ENCODE measurements at places on chromosomes 4 and X.

GRCh38 chr4:107071108-107071507, 35.0 kb upstream of the DKK2 start:
- no peak for DNase-seq

DNA sequence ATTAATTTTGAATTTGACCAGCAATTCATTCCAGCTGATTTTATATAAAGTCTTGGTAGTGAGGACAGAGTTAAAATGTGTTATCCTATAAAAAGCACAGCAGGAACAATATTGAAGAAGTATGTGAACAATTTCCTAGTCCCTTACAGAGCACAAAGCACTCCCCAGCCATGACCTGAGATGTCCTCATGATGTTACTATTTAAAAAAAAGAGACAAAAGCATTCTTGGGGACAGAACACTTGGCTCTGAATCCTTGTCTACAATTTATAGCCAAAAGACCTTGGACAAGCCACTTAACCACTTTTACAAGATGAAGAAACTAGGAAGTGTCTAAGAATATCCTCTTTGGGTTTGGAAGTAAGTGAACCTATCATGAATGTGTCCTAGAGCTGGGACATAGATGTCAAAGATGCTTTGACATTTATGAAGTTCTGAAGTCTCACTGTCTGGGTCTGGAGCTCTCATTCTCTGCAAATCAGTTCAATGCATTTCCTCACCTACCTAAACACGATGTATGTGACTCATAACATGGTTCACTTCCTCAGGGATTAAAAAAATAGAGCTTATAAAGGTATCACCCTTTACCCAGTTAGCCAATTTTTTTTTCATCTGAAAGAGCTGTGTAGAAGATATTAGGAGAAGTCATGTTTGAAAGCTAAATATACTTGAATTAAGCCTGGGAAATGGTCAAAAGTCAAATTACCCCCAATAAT, 61.4 kb downstream of the IGFBP7 start:
- DNase-seq: no peak

DNA sequence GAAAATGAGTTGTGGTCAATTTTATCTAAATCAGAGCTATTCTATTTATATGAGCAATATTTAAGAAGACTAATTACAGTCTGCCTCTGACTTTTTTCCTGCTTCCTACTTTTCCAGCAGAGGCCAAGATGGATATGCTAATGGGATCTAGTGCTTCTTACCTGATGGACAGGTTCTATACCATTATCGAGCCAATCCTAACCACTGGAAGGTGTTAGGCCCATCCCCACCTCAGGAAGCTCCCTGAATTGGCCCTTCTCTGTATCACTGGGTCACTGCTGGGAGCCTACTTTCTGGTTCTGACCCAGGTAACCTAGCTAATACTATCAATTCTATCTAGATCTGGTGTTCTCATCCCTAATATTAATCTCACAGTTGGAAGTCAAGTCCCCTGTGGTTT, 577 bp upstream of the YIPF7 start:
- no peak for DNase-seq

DNA sequence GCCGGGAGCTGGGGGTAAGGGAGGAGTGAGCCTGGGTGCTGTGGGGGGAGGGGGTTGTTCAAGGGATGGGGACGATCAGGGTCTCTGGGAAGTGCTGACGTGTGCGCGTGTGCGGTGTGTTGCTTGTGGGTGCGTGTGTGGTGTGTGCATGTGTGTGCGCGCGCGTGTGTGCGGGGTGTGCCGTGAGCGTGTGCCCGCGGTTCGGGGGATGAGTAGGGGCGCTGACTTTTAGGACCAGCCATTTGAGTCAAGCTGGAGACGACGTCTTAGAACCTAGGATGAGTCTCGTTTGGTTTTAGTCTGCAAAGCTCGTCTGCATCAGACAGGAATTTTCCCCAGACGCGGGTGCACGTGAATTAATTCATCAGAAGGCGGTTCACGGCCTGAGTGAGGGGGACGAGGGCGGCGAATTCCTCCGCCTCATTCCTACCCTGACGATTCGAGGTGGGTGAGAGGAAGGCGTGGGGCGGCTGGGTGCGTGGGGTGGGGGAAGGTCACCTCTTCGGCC, 950 bp upstream of the TMEM271 start:
- DNase-seq: no peak

GRCh38 chr4:82630079-82630478, 68.3 kb upstream of the TMEM150C start:
- no peak for DNase-seq

DNA sequence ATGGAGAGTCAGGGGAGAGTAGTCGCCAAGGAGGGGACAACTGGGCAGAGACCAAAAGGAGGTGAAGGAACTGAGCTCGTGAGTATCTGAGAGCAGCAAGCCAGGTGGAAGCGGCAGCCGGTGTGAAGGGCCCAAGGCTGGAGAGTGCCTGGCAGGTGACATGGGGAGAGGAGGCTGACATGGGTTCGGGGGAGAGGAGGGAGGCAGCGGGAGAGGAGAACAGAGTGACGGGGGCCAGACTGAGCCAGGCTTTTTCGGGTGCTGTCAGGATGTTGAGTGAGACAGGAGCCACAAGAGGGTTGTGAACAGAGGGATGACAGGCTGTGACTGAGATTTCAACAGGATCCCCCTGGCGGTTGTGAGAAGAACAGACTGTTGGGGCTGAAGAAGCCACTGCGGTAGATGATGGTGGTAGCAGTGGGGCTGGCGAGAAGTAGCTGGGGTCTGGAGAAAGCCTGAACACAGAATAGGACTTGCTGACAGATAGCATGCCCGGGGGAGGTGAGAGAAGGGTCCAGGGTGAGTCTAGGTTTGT, 5.7 kb downstream of the ELK1 start:
- no peak for DNase-seq

GRCh38 chr4:144787365-144788258, 141.7 kb downstream of the HHIP start:
- DNase-seq: no peak

DNA sequence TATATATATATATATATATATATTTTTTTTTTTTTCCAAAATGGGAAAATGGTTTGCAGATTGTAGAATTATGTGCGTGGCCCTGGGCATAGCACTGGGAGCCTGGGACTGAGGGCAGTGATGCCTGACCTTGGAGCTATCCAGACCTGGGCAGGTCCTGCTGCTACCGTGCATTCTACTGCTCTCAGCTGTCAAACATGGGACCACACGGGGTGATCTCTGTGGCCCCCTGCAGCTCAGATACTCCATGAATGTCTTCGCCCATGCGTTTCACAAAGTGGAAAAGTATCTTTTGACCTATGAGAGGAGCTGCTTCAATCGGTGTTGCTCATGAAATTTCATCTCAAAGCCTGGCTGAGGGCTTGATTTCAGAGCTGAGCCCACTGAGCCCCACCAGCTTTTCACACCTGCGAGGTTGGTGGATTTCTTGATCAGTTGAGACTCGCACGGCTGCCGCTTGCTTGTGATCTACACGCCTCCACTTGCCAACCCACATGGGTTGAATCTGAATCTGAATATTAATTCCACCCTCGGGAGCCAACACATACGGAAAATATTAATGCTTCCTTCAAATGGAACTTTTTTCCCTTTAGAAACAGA, 35.7 kb downstream of the ING2 start:
- DNase-seq: no peak

GRCh38 chrX:19698122-19698521, 182.8 kb upstream of the MAP3K15 start:
- no peak for DNase-seq

GRCh38 chr4:15961781-15962510, 1.0 kb downstream of the FGFBP2 start:
- no peak for DNase-seq

DNA sequence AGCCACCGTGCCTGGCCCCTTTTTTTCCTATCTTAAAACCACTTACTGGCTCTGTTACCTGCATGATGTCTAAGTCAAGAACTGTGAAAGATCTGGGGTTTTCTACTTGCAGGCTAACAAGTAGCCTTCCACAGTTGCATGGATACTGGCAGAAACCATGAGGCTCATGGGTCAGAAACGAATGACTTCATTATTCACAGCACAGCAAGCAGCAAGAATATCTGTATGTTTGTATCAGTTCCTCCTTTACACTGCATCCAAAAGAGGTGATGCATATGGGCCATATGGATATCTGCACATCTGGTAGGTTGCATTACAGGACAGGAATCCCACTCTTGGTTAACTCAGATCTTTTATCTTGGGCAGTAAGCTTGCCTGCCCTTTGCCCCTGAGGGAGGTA, 154.9 kb upstream of the NUDT6 start:
- DNase-seq: no peak

GRCh38 chr4:128322311-128322710, 34.7 kb upstream of the PGRMC2 start:
- DNase-seq: no peak

- no peak for DNase-seq
Observed at GRCh38 chr4:104901438-104901837, 245.2 kb upstream of the TET2 start.

DNA sequence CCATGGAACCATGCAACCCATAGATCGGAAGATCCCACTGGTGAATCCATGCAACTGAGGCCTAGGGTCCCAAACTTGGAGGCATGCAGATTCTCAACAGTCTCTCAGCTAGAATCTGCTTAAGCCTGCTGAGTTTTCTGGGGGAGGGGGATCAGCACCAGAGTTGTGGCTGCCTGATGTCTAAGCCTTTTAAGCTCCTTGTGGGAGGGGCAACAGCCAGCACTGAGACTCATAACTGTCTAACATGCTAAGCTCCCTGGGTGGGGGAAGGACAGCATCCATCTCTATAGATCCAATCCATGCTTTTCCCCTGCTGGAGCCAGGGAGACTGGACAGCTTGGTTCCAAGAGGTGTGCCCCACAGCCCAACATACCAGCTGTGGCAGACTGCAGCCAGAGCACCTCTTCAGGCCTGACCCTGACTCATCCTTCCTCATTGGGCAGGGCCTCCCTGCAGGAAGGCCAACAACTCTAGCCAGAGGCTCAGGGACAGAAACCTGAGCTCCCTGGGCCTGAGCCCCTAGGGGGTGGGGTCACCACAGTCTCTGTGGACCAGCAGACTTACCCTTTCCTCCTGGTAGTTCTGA, 300.1 kb upstream of the SLC7A11 start:
- no peak for DNase-seq

DNA sequence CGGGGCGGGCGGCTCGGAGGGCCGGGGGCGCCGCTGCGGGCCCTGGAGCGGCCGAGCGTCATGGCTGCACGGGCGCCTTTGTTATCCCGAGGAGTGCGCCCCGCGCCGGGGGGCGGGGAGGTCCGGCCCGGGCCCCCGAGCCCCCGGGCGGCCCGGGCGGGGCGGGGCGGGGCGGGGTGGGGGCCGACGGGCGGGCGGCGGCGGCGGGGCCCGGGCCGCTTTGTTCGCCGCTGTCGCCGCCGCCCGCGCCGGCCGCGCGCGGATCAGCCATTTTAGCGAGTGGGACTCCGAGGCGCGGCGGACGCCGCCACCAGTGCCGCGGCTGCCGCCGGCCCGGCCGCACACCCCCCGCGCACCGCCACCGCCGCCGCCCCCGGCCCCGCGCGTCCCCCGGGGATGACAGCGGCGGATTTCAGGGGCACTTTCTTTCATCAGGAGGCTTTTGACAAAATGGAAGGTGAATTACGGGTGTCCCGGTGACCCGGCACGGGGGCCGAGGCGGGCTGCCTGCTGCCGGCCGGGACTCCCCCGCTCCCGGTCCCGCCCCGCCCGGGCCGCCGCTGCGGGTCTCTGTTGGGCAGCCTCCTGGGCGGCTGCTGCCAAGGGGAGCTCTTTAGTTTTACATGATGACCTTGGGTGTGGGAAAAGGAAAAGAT, 1.2 kb downstream of the HMGB3 start:
- no peak for DNase-seq

DNA sequence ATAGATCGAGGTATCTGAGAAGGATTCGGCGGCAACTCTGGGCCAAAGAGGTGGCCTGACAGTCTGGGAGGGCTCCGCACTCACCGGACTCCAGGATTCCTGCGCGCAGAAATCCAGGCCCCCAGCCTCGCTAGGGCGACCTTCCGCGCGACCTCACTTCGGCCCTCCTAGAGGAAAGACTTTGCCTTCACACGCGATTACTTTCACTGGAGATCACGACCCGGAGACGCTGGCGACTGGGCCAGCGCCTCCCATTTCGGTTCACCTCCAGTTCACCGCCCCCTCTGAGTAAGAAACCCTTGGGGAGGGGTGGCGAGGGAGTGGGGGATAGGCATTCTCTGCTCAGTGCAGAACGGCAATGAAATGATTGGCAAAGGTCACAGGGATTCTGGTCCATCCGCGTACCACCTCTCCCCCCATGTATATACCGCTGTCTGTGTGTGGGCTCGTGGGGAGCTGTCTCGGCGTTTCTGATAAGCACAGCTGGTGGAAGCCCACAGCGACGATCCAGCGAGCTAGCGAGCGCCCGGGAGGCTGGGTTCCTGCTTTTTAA, 2.5 kb downstream of the POU3F4 start:
- DNase-seq: no peak

DNA sequence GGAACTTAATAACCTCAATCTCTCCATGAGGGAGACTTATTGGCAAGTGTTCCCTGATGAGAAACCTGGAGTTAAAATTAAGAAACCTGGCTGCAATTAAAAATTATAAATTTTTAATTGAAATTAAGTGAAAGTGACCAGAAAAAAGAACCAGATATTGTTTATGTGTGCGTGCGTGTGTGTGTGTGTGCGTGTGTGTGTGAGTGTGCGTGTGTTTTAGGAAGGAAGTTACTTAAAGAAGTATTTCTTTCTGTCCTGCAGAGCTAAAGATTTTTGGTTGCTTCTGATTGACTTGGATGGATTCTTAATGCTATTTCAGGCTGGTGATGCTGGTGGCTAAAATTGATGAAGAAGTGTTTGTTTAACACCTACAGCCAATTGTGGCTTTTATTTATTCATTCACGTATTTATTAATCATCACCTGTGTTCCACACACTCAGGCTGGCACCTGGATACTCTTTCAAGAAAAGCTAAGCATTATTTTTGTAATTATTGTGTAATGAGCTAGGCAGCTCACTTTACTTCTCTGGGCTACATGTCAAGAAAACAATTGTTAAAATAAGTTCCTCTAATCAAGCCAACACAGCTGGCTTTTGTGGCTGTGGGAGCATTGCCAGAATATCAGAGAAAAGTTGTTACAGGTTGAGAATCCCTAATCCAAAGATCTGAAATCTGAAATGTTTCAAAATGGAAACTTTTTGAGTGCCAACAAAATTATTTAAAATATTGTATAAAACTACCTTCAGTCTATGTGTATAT, 68.5 kb downstream of the CEP44 start:
- DNase-seq: no peak

DNA sequence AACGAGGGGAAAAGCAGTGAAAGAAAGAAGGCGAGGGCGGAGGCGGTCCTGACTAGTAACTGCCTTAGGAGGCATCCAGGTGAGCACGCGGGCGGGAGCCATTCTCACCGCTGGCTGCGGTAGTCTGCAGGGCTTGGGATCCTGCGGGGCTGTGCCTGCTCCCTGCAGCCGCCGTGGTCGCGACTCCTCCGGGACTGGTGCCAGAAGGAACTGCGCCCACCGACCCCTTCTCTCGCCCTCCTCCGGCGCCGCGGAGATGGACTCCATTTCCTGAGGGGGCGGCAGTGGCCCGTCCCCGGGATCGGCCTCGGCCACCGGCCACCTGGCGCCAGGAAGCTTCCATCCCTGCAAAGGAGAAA, 543 bp downstream of the NFXL1 start:
- peak; percentile 4 for DNase-seq

- no peak for DNase-seq
Observed at GRCh38 chr4:142974328-142974727, 128.2 kb upstream of the INPP4B start.
